ENCODE measurements at places on chromosomes 5 and 9. TPM values are rescaled to one million over a fixed set of nuclear protein-coding genes. Genes with fewer than 3 reads are reported as not detected.

- peak; percentile 77 for DNase-seq
- H3K4me3 ChIP-seq: no peak overlapping the region
- H3K4me1 ChIP-seq: peaks cover 68% of the 10 kb centered on the region
- peaks cover 3% of the 10 kb centered on the region for H3K36me3 ChIP-seq
Measured at GRCh38 chr9:130451004-130451390, 6.2 kb downstream of the ASS1 start.

GRCh38 chr5:172661526-172661925 lies 20.5 kb downstream of the NEURL1B start:
- H3K27ac ChIP-seq: peak overlapping the region; percentile 13
- peaks cover 23% of the 10 kb centered on the region for H3K4me1 ChIP-seq
- H3K4me3 ChIP-seq: no peak overlapping the region
- DNase-seq: no peak

DNA sequence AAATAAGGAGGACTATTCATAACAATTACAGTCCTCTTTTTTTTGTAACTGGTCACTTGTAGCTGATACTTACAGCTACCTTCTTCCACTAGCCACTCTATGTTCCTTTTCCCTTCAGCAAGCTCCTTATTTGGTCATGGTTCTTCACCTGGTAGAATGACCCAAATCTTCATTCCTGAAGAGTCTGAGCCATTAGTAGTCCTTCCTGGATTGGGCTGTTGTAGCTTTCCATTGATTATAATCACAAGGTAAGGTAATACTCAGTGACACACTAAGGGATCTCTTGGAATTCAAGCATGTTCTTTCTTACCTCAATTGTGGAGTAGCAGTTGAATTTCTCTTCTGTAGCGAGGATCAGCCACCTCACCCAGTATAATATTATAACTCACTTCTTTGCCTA lies 25.5 kb upstream of the ITGA2 start:
- H3K27ac ChIP-seq: no peak overlapping the region
- H3K36me3 ChIP-seq: no peaks in the 10 kb centered on the region
- H3K4me3 ChIP-seq: no peak overlapping the region

SMIM3 gene
- total RNA-seq: 3.5 TPM

- no peak overlapping the region for H3K4me3 ChIP-seq
- H3K4me1 ChIP-seq: no peaks in the 10 kb centered on the region
- H3K27me3 ChIP-seq: no peaks in the 10 kb centered on the region
- no peak overlapping the region for H3K27ac ChIP-seq
Measured at GRCh38 chr5:143031781-143032580, 261.8 kb downstream of the ARHGAP26 start.

DNA sequence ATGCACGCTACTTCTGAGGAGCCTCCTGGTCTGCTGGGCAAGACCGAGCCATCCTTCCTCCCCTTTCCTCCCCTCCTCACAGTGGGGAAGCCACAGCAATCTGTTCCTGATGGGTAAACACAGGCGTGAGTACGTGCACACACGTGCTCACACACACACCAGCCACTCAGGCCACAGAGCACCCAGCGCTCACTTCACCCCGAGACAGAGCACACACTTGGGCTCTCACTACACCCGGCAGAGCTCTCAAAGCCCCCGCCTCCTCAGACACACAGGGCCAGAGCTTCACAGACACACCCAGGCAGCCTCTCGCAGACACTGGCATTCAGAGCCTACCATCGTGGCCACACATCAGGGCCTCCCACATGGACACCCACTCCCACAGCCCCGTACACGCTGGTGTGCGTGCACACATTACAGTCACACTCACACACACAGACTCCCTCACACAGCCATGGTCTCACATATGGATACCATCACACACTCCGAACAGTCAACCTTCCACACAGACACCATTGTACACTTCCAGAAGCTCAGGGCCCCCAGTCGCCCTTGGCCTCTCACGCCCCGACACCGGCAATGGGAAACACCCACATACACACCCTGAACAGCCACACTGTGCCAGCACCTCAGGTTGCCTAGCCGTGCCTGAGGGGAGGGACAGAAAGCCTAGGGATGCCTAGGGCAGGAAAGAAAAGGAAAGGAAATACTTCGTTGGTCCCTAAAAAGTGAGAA lies 13.5 kb downstream of the CNTFR start:
- no peak overlapping the region for H3K27ac ChIP-seq
- H3K36me3 ChIP-seq: no peaks in the 10 kb centered on the region
- no peaks in the 10 kb centered on the region for H3K4me1 ChIP-seq
- no peak for DNase-seq

IFNA13 gene
- not detected for total RNA-seq

DNA sequence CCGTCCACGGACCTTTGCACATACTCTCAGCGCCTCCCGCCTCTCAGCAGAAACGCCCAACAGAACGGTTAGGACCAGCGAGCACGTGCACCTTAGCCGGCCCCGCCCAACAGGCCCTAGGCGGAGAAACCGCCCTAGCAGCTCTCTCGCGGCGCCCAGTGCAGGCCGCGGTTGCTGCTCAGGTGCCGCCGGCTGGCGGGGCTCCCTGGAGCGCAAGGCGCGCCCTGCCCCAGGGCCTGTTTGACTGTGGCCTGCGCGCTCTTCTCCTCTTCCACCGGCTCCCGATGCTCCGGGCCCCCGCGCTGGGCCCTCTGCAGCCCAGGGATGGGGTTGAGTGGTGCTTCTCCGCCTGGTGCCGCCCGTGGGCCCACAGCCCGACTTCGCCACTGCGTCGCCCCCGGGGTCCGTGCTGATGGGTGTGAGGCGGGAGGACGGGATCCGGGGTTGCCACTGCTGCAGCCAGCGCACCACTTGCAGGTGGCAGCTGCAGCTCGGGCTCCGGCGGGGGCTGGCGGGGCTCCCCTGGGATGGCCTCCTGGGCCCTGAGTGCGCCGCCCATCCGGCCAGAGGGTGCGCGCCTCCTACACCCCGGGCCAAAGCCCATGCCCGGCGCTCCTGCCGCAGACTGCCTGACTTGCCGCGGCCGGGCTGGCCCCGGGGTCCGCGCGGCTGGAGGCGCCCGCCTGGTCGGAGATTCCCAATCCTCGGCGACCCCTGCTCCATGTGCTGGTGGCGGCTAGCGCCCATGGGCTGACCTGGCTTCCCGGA lies 1889.4 kb upstream of the CDH9 start:
- no peaks in the 10 kb centered on the region for H3K4me1 ChIP-seq
- no peaks in the 10 kb centered on the region for H3K27me3 ChIP-seq
- no peak overlapping the region for H3K27ac ChIP-seq
- H3K36me3 ChIP-seq: no peaks in the 10 kb centered on the region

DNA sequence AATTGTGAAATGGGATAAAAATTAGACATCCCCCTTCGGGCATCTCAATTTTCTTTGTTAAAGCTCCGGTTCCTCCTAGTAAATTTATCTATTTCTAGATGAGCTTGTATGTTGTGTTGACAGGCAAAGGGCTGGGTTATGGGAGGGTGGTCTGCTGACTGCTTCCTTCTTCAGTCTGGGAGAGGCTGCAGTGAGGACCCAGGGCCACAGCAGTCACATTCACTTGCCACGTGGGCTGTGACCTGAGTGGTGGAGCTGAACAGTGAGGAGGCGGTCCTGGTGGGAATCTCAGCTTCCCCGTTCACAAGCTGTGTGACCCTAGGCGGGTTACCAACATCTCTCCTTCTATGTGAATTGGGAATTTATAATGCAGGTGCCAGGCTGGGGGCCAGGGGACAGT lies 57.5 kb upstream of the RXRA start:
- H3K4me3 ChIP-seq: no peak overlapping the region
- peaks cover 1% of the 10 kb centered on the region for H3K4me1 ChIP-seq
- H3K27me3 ChIP-seq: no peaks in the 10 kb centered on the region
- H3K27ac ChIP-seq: no peak overlapping the region

DNA sequence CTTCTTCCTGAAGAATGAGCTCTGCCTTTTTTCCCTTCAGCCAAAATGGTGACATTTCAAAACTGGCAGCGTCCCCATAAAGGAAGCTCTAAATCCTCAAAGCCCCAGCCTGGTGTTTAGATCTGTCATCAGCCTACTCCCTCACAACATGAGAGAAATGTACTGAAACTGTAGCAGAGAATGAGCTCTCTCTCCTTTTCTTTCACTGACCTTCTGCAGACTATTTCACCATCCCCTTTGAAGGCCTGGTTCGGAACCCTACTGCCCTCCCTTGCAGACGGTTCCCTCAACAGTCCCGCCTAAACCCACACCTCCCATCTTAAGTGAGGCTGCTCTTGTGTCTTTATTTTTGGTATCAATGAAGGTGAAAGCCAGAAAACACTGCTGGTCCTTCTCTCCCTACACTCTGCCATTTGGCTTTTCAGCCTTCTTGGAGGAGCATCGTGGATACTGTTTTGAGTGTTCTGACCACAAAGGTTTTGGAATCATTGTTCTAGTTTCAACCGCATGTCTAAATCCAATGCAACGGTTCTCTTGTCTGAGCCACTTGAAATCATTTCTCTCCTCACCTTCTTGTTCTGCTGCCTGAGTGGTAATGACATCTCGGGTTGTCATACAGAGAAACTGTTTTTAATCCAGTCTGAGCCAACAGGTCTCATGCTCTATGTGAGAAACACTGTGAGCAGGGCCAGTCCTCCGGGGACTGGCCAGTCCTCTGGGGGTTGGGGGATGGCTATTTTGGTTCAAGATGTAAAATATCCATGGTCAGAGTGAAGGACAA lies 39.0 kb downstream of the ITK start:
- H3K27me3 ChIP-seq: no peaks in the 10 kb centered on the region
- H3K4me1 ChIP-seq: no peaks in the 10 kb centered on the region
- no peak for DNase-seq
- no peak overlapping the region for H3K27ac ChIP-seq

HCN1 gene
- not detected for total RNA-seq

PLPPR1 gene
- 5.4 TPM for total RNA-seq

- peaks cover 16% of the 10 kb centered on the region for H3K4me1 ChIP-seq
- H3K36me3 ChIP-seq: no peaks in the 10 kb centered on the region
- peak overlapping the region; percentile 99 for H3K27ac ChIP-seq
- peak; percentile 88 for DNase-seq
Measured at GRCh38 chr9:83978992-83979811, 813 bp downstream of the HNRNPK start.

DNA sequence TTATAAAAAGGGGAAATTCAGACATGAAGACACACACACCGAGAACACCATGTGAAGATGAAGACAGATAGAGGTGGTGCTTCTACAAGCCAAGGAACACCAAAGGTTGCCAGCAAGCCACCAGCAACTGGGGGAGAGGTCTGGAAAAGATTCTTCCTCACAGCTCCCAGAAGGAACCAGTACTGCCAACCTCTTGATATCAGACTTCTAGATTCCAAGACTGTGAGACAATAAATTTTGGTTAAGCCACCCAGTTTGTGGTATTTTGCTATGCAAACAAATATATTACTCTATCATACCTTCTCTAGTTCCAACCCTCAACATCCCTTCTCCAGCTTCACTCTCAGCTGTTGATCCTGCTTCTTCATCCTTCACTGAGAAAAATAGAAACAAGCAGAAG lies 451.1 kb downstream of the EBF1 start:
- DNase-seq: no peak
- no peaks in the 10 kb centered on the region for H3K36me3 ChIP-seq
- no peaks in the 10 kb centered on the region for H3K27me3 ChIP-seq
- H3K4me1 ChIP-seq: no peaks in the 10 kb centered on the region
- H3K4me3 ChIP-seq: no peak overlapping the region

DNA sequence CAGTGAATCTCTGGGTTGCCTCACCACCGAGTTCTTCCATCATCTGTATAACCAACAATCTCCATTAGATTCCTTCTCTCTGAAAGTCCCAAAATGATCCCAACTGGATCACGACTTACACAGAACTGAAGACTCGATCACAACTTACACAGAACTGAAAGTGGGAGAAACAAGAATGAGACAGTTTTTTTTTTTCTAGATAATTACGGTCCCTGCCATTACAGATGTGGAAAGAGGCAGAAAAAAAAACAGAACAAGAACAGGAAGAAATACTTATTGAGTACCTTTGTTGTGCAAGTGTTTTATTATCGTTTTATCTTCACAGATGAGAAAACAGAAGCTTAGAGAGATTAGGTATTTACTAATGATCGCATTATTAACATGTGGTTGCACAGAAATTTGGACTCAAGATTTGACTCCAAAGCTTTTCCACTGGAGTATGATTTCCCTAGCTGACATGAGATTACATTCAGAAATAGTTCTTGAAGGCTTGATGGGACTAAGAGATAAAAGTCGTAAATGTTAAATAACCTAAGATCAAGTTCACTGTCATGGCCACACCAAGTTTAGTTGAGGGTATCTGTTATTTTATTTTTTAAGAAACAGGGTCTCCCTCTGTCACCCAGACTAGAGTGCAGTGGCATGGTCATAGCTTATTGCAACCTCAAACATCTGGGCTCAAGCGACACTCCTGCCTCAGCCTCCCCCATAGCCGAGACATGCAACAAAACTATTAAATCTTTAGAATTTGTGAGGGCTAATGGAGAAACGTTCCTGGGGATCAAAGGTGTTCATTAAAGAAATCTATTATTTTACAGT lies 8.9 kb downstream of the PLK2 start:
- H3K4me1 ChIP-seq: no peaks in the 10 kb centered on the region
- H3K36me3 ChIP-seq: peaks cover 26% of the 10 kb centered on the region
- H3K27ac ChIP-seq: no peak overlapping the region
- no peaks in the 10 kb centered on the region for H3K27me3 ChIP-seq
- no peak for DNase-seq

PCDHGB1 gene
- total RNA-seq: 0.40 TPM

DNA sequence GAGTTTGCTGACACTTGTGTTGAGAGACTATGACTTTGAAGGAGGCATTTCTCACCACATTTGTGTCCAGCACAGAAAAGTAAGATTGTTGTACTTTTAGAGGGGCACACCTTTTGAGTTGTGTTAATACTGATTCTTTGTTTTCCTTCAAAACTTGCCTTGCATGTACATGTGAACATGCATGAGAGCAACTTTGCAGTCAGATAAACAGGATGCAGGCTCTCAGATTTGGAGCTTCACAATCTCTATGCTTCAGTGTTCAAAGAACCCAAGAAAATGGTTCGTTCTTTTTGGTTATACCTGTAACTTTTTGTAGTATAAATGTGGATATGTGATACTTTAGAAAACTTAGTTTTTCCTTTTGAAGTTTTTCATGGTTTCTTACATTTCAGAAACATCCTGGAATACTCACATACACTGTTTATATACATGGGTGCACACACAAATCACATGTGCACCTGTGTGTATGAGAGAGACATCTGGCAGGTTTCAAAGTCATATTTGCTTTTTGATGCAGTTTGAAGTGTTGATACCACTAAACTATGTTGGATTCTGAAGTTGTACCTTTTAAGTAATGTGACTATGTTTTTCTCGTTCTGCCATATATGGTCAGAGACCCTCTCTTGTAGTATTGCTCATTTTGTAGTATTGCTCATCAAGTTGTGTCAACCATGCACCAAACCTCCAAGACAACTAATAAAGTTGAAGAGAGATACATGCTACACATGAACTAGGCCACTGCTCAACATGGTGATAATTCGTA lies 190.7 kb downstream of the CD180 start:
- no peaks in the 10 kb centered on the region for H3K36me3 ChIP-seq
- peak overlapping the region; percentile 83 for H3K27ac ChIP-seq
- H3K27me3 ChIP-seq: no peaks in the 10 kb centered on the region
- H3K4me3 ChIP-seq: peak overlapping the region; percentile 50
- peaks cover 28% of the 10 kb centered on the region for H3K4me1 ChIP-seq
